ENCODE measurements at places on chromosomes 3 and 15.

GRCh38 chr3:129313415-129313664 is 34.7 kb downstream of the HMCES start:
- no peak for DNase-seq

- no peak for DNase-seq
Measured at GRCh38 chr15:36886191-36886590, 214.2 kb downstream of the MEIS2 start.

- no peak for DNase-seq
Measured at GRCh38 chr15:39438799-39439592, 141.9 kb upstream of the THBS1 start.

DNA sequence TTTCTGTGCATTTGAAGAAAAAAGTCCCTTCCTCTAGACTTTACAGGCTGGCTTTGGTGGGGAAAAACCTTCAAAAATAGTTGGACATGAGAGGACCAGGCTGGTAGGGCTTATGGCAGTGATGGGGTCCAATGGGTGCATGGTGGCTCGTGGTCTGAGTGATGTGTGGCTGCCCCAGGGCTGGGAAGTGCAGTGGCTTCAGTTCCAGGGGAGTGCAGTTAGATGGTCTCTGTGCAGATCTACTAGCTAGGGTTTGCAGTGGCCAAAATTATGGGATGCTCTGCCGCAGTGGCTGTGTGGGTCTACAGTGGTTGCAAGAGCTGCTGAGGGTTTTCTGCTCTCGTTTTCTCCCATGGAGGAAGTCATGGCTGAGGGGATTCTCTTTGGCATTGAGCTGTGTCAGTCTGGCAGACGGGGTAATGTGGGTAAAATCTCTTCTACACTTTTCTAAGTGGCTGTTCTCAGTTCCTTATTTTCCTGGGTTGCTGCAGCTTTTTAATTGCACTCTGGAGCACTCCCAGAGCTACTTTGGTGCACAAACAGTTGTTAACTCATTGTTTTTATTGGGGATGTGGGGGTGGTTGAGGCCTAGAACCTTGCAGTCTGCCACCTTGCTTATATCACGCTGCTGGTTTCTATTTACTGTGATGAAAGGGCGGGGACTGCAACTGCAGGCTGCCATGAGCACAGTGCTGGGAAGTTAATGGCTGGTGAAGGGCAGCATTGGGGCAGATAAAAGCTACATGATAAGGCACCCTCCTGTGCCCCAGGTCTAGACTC is 1324.6 kb downstream of the NSUN3 start:
- no peak for DNase-seq

- DNase-seq = no peak
Measured at GRCh38 chr15:33716025-33716424, 252.3 kb upstream of the CHRM5 start.

DNA sequence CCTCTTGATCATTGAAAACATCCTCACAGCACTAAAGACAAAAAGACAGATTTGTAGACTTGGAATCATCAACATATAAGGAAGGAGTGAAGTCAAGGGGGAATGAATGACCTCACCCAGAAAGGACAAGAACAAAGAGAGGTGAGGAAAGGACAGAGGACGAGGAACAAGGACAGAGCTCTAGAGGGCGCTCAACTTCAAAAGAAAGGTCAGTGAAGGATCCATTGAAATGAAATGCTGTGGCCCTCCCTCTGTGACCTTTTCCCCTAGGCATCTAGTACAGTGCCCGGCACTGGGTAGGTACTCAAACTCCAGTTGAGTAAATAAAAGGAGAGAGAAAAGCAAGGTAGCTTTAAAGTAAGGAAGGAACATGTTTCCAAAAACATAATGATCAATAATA is 2.6 kb downstream of the ATP8B4 start:
- no peak for DNase-seq

GRCh38 chr3:52880474-52880873 is 16.9 kb downstream of the STIMATE start:
- DNase-seq = no peak

DNA sequence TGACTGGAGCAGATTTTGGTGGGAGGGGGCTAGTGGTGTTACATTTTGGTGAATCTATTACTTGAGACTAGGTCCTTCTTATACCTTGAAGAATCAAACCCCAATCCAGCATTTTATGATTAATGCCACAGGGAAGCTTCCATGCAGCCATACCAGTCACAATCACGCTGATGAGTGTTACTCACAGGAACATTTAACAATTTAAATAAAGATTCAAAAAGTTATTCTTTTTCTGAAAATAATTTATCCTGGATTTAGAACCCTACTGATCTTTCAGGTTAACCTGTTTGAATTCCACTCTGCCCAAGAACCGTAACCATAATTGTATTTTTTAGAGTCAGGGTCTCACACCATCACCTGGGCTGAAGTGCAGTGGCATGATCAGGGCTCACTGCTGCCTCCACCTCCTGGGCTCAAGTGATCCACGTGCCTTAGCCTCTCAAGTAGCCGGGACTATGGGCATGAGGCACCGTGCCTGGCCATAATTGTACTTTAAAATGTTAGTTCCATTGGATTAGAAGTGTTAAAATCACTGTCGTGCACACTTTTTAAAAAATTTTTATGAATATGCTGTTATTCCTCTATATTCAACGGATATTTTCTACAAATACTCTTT is 929 bp upstream of the MTMR10 start:
- no peak for DNase-seq

DNA sequence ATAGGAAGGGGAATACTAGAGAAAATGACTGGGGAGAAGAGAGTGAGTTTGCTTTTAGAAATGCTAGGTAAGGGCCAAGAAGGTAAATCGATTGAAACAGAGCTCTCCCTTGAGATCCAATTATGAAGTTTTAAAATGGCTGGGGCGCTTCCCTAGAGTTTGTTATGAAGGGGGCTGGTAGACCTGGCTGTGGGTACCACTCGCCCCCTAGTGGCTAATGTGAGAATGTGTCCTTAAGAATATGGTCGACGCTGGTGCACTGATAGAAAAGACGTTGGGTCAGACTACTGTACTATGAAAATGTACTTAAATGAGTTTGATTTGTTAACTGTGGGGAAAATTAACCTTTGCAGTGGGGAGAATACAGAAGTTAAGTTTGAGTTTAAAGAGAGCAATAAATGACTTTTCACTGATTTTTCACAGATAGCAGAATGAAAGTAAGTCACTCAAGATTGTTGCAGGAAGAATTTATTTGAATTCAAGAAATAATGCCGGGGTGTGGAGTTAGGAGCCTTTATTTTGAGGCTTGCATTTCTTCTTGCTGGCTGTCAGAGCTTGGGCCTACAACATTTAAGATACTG is 9.2 kb downstream of the TMPRSS7 start:
- DNase-seq = peak; percentile 71

GRCh38 chr15:31245756-31246155 is 80.9 kb upstream of the KLF13 start:
- no peak for DNase-seq

- no peak for DNase-seq
Measured at GRCh38 chr3:114799816-114800215, 347.3 kb downstream of the ZBTB20 start.
